ENCODE measurements at places on chromosomes 13 and 19.
A peak's percentile ranks its signal among the peaks of the same experiment; 100 is the strongest.

- DNase-seq: no peak
These were observed 490.8 kb downstream of the FOXO1 start for GRCh38 chr13:40175639-40176038.

- DNase-seq: no peak
These were observed 9.6 kb upstream of the DGKH start for GRCh38 chr13:42038661-42039456.

DNA sequence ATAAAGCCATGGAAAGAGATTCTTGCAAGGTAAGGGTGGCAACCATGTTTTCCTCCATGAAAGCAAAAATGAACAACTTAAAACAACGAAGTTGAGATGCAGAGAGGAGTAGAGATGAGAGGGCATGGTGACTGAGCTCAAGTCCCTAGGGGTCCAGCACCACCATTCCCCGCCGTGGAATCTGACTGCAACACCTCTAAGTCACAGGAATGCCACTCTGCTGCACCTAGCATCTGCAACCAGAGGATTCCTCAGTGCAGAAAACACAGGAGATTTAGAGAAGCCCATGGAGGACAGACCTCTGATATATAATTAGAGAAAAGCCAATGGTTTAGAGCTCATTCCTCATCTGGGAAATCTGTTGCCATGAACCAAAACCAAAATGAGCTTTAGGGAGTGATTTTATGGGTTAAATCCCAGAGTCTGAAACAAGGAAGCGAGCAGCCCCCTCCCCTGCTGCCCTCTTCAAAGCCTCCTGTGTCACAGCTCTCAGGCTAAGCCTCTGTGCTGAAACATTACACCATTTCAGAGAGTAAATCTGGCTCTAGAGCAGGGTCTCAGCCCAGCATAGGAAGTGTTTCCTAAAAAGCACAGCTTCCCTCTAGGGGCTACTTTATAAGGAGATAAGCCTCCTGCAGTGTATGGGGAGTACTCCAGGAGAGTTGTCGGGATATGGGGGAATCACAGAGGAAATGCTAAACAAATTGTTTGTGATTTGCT lies 1043.6 kb downstream of the UQCRFS1 start:
- DNase-seq: no peak

- no peak for DNase-seq
These were observed 36.2 kb downstream of the SLAIN1 start for GRCh38 chr13:77733674-77734073.

GRCh38 chr13:91241221-91241933 lies 106.1 kb upstream of the MIR17HG start:
- no peak for DNase-seq

- DNase-seq: no peak
These were observed 199.2 kb downstream of the COL4A1 start for GRCh38 chr13:110107568-110108347.

- no peak for DNase-seq
These were observed 264.5 kb downstream of the TDRD3 start for GRCh38 chr13:60661521-60661920.

DNA sequence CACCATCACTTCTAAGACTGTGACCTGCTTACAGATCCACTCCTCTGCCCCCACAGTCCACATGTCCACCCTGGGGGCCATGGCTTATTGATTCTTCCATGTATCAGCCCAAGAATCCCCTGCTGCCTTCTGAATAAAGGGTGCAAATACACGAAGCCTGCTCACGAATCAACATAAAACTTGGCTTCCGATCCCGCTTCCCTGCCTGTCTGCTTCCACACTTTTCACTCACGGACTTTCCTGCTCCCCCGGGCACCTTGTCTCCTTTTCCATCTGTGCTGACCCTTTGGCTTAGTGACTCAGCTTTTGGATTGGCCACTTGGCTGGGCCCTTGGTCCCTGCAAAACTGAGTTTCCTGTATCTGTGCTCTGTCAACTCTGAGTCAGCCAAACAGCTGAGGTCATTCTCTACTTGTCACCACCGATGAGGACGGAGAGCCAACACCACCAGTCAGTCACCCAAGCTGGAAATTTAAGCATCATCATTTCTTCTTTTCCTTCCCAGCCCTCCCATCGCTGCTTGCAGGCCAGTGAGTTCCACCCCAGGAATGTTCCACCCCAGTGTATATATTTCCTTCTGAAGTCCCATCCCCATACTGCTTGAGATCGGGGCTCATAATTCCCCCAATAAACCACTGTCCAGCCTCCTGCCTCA lies 11.4 kb upstream of the USP12 start:
- DNase-seq: no peak

DNA sequence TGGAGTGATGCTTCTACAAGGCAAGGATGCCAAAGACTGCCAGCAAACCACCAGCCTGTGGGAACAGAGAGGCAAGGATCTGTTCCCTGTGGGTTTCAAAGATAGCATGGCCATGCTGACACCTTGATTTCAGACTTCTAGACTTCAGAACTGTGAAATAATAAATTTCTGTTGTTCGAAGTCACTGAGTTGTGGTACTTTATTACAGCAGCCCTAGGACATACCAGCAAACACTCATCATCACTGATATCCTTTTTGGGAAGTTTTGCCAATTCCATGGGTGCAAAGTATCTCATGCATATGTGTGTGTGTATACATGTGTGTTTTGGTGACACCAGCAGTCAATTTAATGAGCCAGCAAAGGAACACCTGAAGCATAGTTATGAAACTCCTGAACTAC lies 21.0 kb downstream of the LMO7 start:
- DNase-seq: no peak

DNA sequence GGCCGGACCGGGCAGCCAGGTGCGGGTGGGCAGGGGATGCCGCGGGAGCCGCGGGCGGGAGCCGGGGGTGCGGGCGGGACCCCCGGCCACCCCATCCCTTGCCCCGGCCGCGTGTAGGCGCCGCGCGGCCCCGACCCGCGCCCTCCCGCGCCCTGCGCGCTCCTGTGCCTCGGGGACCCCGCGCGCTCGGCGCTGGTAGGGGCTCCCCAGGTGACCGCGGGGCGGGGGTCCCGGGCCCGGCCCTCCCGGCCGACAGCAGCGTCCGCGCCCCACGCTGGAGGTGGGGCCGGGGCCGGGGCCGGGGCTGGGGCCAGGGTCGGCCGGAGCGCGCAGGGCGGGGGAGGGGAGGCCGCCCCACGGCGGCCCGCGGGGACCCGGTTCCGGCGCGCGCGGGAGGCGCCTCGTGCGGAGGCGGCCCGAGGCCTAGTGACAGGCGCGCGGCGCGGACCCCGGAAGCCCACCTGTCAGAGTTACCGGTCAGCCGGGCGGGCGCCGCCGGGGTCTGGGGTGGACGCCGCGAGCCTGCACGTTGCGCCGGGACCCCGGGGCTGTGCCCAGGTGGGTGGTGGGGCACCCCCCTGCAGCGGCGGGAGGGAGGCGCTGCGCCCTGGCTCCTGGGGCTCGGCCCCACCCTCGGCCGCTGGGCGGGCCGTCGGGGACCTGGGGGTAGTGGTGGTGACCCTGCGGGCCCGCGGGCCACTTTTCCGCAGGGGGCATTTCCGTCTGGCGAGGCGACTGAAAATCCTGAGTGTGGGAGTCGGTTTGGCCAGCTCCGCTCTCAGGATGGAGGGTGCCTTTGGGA lies 518 bp downstream of the TFDP1 start:
- DNase-seq: peak; percentile 34

DNA sequence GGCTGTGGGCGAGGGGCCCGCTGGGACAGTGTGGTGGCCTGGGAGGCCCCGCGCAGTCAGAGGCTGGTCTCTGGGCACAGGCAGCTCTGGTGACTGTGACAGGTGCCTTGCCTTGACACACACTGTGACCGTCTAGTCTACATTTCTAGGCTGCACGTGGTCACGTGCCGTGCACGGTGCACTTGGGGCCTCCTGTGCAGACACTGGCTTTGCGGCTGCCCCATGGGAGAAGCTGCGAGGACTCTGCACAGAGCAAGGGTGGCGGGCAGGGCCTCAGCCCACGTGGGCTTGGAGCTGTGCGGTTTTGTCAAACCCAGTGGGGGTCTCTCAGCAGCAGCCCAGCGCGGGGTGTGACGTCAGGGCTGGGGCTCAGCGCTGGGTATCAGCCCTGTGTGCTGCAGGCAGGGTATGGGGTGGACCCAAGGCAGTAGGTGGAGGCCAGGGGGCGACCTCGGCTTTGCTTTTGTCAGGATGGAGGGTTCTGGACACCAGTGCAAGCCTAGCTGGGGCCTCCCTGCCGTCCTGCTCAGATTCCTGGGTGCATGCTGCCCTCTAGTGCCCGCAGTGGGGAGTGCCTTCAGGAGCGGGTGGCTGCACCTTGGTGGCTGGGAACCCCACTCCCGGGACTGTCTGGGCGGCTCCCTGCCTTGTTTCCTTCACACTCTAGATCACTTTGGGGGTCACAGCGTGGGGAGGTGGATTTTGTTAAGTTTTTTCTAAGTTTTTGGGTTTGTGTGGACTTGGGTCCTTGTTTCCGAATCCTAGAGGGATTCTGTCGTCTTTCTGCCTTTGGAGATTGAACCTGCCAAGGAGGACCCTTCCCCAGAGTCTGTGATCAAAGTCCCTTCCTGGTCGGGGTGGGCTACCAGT lies 62.6 kb downstream of the KDM4B start:
- DNase-seq: peak; percentile 87

- DNase-seq: no peak
These were observed 72.3 kb downstream of the C1QTNF9 start for GRCh38 chr13:24381541-24382265.

Data from RWPE1 (cell line).